ENCODE measurements at places on chromosomes 13 and 19.

GRCh38 chr13:96684469-96684868 is 309.8 kb downstream of the OXGR1 start:
- no peak for DNase-seq

GRCh38 chr13:98482476-98483444 is 94.1 kb downstream of the STK24 start:
- DNase-seq: peak; percentile 31

DNA sequence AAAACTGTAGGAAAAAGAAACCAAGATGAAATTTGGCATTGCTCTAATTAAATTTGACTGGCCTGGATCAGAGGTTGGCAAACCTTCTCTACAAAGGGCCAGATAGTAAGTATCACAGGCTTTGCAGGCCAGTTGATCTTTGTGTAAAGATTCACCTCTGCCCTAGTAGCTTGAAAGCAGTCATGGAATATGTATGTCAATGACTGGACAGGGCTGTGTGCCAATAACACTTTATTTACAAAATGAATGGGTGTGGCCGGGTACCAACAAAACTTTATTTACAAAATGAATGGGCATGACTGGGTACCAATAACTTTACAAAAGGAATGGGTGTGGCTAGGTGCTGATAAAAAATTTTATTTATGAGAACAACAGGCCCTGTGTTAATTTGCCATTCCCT is 20.0 kb downstream of the SIN3B start:
- DNase-seq: no peak

- DNase-seq: no peak
These were observed 11.0 kb downstream of the SIGLEC11 start for GRCh38 chr19:49949742-49950589.

DNA sequence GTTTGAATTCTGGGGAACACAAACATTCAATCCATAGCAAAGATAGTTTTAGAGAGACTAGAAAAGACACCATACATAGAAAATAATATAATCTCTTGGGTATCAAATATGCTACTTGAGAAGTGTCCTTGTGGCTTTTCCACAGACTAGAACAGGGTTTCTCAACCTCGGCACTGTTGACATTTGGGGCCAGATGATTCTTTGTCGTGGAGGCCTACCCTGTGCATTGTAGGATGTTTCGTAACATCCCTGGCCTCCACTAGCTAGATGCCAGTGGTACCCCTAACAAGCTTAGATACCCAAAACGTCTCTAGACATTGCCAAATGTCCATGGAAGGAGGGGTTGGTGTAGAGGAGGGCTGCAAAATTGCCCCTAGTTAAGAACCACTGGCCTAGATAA is 2.2 kb upstream of the ESD start:
- no peak for DNase-seq

- peak; percentile 25 for DNase-seq
These were observed 855.1 kb downstream of the SLITRK5 start for GRCh38 chr13:88526186-88526852.

GRCh38 chr13:40565282-40566148 is 100.9 kb downstream of the FOXO1 start:
- DNase-seq: peak; percentile 38

- DNase-seq: no peak
These were observed 550 bp downstream of the CERS4 start for GRCh38 chr19:8209462-8210378.

GRCh38 chr19:41025871-41026270 is 34.8 kb downstream of the CYP2B6 start:
- no peak for DNase-seq

DNA sequence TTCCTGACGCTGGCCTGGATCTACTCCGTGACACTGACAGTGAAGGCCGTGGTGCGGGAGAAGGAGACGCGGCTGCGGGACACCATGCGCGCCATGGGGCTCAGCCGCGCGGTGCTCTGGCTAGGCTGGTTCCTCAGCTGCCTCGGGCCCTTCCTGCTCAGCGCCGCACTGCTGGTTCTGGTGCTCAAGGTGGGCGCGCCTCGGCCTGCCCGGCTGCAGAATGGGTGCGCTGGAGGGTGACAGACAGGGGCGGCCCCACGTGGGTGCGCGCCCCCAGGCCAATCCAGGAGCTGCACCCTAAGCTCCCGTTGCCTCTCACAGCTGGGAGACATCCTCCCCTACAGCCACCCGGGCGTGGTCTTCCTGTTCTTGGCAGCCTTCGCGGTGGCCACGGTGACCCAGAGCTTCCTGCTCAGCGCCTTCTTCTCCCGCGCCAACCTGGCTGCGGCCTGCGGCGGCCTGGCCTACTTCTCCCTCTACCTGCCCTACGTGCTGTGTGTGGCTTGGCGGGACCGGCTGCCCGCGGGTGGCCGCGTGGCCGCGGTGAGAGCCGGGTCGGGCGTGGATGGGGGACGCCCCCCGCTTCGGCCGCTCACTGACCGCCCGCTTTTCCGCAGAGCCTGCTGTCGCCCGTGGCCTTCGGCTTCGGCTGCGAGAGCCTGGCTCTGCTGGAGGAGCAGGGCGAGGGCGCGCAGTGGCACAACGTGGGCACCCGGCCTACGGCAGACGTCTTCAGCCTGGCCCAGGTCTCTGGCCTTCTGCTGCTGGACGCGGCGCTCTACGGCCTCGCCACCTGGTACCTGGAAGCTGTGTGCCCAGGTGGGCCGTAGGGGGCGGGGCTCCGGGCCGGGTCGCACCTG is 7.2 kb downstream of the ABCA7 start:
- DNase-seq: no peak

- DNase-seq: no peak
These were observed 70.3 kb downstream of the MAP4K1 start for GRCh38 chr19:38547421-38547820.

DNA sequence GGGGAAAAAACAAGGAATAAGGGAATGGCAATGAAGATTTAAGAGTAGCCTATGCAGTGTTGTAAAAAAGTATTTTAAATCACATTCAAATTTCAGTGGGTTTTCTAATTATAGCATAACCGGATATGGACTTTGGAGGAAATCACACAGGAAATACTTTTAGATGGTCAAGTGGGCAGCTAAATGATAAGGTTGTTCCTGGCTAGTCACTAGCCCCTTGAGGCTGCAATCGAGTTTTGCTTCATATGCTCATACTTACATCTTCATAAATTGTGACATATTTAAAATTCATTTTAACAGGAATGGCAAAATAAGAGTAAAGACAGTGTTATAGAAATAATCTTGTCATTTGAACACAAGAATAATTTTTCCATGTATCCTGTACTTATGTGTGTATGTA is 88.9 kb downstream of the WDFY2 start:
- DNase-seq: no peak

DNA sequence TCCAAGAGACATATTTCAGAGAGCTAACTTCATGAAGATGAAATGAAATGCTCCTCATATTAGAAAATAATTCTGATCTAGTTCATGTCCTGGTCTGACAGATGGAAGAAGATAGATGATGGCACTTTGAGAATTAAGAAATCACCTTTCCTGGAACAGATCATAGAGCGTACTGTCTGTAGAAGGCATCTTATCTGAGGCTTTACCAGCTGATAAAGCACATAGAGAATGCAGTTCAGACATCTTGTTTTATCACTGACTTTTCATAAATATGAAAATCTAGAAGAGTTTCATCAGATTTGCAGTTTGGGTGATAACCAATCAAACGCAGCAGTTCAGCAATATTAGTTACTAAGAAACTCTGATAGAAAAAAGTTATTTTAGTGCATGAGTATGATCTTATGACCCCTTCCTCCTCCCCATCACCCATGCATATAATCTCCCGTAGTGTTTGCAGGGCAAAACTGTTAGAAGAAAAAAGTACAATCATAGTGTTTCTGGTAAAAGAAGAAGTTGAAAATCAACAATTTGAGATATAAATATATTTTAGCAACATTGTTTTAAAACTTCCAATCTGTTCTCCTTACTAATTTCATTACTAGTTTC is 585.2 kb downstream of the PCDH9 start:
- no peak for DNase-seq

DNA sequence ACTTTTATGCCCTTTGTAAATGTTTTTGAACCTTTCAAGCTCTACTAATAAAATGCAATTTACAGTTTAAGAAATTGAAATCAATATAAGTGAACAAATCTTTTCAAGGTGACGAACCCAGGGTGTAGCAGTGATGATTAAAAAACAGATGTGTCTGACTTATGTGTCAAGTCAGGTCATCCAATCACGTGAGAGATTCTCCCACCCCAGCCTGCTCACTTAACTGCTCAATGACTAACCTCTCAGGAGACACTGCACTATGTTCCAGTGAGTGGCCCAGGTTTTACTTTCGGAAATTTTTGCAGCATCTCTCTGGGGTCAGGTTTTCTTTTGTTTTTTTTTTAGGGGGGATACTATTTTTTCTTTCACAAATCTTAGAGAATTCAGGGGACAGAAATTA is 60.7 kb downstream of the ZNF429 start:
- DNase-seq: no peak

GRCh38 chr19:11023710-11024109 is 62.9 kb downstream of the SMARCA4 start:
- no peak for DNase-seq

GRCh38 chr13:23941211-23941610 is 43.9 kb upstream of the C1QTNF9B start:
- DNase-seq: no peak

GRCh38 chr13:98377635-98378378 is 199.1 kb downstream of the STK24 start:
- DNase-seq: no peak

- no peak for DNase-seq
These were observed 624.1 kb upstream of the MIR17HG start for GRCh38 chr13:90723381-90723780.

DNA sequence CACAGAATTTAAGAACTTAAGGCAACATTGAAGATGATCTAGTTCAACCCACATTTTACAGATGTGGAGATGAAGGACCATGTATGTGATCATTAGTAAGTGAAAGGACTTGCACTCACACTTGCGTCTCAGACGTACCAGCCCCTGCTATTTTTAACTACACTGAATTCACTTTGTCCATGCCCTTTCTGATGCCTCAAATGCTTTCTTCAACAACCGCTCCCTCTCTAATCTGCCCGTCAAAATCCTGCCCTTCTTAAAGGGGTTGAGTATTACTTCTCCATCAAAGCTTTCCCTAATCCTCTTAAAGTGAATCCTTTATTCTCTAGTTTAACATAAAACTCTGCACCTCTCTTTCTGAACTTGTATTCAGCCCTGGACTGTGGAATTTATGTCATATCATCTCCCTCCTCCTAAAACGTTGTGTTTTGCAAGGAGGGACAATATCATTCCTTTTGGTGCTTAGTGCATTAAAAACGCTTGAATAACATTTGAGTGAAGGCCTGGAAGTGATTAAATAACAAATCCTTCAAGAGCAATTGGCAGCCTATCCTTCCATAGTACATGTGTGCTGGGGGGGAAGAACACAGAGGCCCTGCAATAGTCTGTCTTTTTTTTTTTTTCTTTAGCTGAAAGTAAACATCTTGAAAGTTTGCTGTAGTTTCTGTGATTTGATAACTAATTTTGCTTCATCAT is 493.3 kb downstream of the LMO7 start:
- no peak for DNase-seq

DNA sequence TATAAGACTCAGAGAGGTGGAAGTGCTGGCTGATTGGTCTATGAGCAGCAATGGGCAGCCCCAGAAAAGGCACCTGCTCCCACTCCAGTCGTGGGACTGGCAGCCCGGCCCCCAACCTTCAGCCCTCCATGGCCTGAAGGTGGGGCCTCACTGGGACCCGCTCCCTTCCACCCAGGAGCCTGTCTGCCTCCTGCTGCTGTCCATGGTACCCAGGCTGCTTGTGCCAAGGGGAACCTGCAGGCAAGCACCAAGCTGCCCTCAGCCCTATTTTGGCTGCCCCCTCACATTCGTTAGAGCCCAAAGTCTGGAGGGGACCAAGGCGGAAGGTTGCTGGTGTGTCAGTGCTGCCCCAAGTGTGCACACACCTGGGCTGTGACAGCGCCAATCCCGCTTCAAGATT is 2304.9 kb downstream of the PCDH9 start:
- DNase-seq: no peak

DNA sequence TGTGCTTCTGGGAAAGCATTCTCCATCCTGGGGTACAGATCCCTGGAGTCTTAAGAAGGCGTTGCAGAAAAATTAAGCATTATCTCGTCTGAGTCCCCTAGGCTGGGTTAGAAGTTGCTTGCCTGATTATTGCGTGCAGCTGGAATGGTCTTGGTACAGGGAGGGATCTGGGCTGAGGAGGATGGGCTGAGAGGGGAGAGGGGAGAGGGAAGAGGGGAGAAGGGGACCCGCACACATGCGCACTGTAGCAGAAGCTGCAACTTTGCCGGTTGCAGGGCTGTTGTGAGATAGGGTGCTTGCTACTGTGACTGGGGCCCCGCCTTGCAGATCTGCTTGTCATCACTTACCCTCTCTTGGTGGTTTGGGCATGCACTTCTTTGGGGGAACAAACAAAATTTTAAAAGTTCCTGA is 316.8 kb downstream of the DLEU7 start:
- no peak for DNase-seq

GRCh38 chr19:39474139-39474620 is 6.5 kb upstream of the TIMM50 start:
- no peak for DNase-seq

GRCh38 chr19:40363069-40363468 is 14.6 kb downstream of the PLD3 start:
- DNase-seq: no peak

GRCh38 chr13:97225533-97225932 is 3.4 kb downstream of the MBNL2 start:
- no peak for DNase-seq

DNA sequence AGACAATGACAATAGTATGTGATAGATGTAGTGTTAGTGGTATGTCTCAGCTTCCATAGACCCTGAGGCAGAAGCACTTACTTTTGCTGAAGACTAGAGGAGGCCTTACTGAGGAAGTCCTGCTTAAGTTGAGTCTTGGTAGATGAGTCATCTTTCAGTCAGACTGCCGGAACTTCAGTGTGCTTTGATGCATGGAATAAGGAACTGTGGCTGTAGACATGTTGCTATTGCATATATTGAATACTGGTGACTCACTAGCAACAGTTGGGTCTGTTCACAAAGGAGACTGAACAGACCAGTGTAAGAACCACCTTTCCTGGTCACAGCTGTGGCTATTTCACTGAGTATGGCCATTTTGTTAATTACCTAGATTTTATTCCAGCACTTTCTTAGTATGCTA is 1000.6 kb downstream of the OLFM4 start:
- DNase-seq: peak; percentile 97

GRCh38 chr13:47268270-47268669 is 371.4 kb upstream of the HTR2A start:
- DNase-seq: no peak

DNA sequence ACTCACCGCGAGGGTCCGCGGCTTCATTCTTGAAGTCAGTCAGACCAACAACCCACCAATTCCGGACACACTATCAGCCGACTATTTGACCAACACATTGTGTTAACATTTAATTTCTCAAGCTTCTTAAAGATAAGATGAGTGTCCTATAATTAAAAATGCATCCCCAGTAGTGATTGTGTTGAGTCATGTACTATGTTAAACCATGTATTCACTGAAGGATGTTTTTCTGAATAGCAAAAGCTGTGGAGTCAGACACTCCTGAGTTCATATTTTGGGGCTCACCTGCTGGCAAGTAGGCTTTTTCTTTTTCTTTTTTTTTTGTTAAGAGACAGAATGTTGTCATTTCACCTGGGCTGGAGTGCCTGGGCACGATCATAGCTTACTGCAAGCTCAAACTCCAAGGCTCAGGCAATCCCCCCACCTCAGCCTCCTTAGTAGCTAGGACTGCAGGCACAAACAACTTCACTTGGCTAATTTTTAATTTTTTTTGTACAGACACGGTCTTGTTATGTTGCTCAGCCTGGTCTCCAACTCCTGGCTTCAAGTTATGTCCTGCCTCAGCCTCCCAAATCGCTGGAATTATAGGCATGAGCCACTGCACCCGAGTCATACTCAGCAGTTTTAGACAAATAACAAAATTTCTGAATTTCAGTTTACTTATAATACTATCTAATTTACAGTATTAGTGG is 606.9 kb downstream of the PCDH9 start:
- DNase-seq: no peak

Measured in HT1080 (cell line).